ENCODE measurements at places on chromosomes 6 and 20.

DNA sequence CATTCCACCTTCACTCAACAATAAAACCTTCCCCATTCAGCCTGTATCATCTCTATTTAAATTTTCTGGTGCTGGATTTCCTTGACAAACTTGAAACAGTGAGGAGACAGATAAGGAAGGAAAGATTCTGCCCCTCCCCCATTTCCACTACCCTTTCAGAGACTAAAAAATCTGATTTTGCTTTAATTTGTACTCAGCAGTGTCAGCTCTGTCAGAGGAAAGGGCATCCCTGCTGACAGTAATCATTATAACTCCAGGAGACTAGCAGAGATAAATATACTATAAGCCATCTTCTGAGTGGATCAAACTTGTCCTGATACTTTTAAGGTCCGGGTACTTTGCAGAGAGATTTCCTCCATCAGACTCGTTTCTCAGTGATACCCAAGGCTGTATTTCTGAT, 155.6 kb downstream of the SAMD5 start:
- DNase-seq = no peak

DNA sequence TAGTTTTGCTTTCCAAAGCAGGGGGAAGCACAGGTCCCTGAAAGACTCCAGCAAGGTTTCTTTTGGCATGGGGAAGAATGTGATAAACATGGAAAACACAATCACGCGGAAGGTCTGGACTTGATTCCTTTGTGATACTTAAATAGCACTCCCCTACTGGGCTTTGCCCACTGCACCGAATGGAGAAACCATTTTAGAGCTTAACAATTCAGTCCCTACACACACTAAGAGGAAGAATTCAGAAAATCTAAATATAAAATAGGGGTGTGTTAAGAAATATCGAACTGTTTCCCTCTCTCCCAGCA, 71.4 kb upstream of the NHSL1 start:
- no peak for DNase-seq

DNA sequence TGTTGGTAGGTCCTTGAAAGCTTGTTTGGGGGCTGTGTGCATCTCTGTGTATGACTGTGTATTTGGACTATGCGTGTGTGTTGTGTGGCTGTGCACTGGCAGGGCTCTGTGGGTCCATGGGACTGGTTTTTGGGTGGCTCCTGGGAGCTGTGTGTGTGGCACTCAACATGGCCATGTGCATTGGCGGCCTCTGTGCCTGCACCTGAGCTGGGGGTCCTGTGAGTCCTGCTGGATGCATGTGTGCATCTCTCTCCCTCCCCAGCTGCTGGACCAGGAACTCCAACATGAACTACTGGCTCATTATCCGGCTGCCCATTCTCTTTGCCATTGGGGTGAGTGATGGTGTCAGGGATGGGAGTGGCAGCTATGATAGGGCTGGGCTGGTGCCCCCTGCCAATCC, 30.1 kb downstream of the GLP1R start:
- DNase-seq = no peak

DNA sequence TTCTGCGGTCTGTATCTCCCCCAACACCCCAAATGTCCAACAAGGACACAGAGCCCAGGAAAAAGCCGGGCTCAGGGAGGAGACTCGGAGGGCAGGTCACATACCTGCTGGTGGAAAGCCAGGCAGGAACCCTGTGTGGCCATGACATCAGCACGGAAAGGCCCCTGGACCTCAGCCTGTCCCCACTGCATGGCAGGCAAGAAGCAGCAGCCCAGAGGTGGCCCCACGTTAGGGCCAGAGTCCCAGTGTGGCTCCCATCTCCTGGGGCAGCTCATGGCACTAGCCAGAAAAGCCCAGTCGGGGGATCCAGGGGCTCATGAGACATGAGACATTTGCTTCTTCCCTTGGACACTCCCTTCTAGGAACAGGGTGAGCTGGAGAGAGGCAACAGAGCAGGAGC, 258.7 kb downstream of the DLL1 start:
- no peak for DNase-seq

DNA sequence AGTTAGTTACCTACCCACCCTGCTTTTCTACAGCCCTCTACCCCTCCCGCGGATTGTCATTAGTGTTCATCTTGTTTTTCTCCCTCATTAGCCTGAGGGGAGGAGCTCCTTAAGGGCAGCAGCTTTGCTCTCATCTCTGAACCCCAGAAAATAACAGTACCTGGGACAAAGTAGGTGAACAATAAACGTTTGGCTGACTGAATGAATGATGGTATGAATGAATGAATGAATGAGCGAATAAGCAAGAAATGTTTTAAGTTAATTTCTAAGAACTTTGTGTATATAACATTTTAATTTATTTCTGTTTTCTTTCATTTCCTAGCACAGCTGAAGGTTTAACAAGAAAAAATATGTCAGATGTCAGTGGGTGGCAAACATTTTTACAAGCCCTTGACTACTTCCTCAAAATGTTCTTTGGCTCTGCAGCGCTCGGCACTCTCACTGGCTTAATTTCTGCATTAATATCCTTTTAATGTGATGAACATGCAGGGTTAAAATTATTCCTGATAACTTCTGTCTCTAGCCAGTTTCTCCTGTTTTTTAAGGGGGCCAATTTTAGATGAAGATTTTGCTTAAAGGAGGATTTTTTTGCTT, 50.1 kb downstream of the SLC9A8 start:
- no peak for DNase-seq

GRCh38 chr20:14553774-14554534, 216.5 kb upstream of the FLRT3 start:
- DNase-seq = no peak

DNA sequence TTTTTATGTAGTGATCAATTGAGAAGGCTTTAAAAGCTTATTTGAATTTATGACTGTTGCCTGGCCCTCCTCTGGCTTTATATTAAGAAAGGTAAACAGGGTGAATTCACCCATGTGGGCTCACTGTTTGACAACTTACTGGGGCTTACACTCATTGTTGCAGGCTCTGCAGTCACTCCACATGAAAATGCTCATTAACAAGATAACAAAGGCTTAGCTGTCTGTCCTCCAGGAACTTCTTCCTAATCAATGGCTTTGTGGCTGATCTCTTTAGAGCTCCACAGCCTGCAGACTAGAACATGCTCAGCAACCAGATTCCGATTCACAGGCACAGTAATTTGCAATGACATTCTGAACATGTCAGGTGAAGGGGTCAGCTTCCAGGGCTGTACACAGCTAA, 323.2 kb upstream of the MAN1A1 start:
- DNase-seq = no peak

- DNase-seq = no peak
Measured at GRCh38 chr6:106413016-106413415, 52.5 kb downstream of the CRYBG1 start.

DNA sequence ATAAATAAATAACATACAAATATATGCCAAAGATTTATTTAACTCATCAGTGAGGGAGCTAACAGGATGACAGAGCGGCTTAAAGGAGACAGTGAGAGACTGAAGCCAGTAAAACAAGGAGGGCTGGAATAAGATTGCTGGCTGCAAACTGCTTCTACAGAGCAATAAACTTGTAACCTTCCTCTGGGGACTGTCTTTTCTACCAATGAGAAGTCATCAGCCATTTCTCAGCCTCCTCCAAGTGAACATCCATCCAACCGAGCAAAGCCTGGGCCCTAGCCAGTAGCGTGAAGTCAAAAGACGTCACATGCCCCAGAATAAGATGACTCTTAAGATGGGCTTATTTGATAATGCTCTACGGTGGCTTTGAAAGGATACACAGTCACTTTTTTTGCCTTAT, 42.5 kb downstream of the CPXM1 start:
- no peak for DNase-seq

DNA sequence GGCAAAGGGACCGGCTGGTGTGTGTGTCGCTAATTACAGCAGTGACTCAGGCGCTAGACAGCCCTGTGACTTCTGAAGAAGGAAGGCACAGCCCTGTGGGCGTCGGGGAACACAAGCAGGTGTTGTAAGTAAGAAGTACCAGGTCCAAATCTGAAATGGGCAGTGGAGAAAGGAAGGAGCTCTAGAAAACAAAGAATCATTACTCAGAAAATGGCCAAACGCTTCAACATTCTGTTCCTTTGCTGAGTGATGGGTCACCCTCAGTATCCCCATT, 106.8 kb downstream of the PXDC1 start:
- DNase-seq = no peak

DNA sequence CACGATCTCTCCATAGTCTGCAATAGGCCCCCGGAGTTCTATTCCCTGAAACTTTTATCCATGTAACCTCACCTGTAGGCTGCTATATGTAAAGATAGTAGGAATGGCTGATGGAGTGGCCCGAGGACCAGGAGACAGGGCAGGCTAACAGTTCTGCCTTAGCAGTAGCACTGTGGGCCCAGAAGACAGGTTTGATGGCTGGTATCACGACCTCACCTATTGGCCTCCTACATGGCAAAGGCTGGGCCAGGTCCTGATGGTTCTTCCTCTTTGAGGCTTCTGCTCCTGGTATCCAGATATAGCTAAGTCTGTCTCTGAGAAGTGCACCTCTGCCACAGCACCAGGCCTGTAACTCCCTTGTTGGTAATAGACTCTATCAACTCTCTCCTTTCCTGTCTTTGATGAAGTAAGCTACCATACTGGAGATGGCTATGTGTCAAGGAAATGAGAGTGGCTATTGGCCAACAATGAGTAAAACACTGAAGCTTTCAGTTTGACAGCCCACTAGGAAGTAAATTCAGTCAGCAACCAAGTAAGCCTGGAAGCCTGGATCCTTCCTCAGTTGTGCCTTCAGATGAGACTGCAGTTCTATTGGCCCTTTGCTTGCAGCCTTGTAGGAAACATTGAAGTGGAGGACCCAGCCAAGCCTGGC, 5.7 kb downstream of the SPEF1 start:
- no peak for DNase-seq

- DNase-seq = no peak
Measured at GRCh38 chr6:43584892-43585570, 9.0 kb downstream of the POLH start.

GRCh38 chr6:5718231-5718947, 288.3 kb downstream of the NRN1 start:
- no peak for DNase-seq

DNA sequence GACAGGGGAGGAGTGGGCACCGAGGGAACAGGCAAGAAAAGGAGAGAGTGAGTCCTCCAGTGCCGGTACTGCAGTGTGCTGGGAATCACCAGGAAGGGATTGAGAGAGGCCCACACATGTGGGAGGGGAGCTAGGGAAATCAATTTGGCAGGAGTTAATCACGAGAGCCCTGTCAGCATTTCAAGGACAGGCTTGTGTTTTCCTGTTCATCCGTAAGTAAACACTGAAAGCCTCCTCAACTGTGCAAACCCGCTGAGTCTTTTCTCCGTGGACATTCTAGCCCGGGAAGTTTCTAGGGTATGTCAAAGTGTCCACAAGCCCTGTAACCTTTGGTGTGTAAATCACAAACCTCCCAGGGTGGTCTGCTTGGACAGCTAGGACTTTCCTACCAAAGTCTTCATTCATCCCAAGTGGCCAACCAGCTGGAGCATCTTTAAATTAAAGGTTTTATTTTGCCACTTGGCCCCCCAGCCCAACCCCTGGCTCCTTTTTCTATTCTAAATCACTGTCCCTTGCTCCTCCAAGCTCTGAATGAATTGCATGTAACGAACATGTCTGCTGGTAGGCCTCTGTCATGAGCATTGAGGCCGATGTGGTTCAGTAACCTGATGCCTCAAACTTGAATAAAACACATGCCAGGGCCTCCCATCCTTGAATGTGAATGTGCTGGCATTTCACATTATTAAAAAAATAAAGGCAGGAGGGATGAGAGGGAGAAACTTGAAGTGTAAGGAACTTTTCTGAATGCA, 149.1 kb downstream of the ZNF217 start:
- no peak for DNase-seq

- DNase-seq = no peak
Measured at GRCh38 chr20:52649727-52650126, 322.4 kb upstream of the TSHZ2 start.

DNA sequence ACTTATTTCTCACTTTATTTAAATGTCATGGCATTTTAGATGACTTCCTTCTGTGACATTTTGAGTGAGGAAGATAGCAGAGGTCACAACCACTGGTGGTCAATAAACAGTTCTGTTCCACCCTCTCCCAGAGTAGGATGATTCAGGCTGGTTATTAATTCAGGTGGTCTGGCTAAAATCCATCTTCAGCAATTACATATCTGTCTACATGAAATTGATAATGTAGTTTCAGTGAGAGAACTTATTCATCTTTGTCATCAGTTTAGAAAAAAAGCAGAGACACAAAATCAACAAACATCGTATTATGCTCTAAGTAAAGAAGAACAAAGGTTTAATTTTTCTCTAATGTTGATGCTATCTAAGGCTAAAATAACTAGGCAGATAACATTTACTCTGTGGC, 525.5 kb downstream of the TENT5A start:
- DNase-seq = no peak

GRCh38 chr6:163695414-163695864, 280.9 kb downstream of the QKI start:
- DNase-seq = no peak

GRCh38 chr20:40949346-40949745, 79.3 kb upstream of the TOP1 start:
- no peak for DNase-seq

DNA sequence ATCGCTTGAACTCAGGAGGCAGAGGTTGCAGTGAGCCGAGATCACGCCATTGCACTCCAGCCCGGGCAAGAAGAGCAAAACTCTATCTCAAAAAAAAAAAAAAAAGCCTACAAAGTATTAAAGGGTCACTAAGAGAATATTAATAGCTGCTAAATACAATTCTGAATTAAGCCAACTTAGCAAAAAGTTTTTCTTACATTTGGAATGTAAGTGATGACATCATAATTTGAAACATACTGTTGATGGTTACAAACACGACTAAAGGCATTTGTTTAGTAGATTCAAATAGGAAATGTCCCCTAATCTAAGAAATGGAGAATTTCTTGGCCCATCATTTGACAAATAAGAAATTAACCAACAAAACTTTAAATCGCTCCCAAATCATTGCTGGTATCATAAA, 282.8 kb downstream of the RNGTT start:
- DNase-seq = no peak

- DNase-seq = no peak
Measured at GRCh38 chr6:156582509-156582992, 194.6 kb upstream of the ARID1B start.

DNA sequence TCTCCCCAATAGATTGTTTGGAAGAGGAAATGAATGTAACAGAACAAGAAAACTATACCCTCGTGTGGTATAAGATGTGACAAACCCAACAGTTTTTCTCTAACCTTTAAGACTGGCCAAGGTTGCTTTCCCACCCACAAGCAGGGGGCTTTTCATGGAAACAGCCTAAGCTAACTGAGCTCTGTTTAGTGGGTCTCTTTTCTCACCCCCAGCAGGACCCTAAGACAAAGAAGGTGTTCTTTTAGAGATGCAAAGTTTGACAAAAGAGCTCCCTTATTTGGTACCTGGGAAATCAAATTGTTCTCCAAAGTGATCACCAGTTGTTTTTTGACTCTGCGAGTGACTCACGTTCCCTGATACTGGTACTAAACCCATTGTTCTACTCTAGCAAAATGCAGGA, 59.1 kb downstream of the MBOAT1 start:
- DNase-seq = no peak

Measured in C1 segment of cervical spinal cord (tissue), 14 donors.